ENCODE measurements at places on chromosomes 5 and 9.

DNA sequence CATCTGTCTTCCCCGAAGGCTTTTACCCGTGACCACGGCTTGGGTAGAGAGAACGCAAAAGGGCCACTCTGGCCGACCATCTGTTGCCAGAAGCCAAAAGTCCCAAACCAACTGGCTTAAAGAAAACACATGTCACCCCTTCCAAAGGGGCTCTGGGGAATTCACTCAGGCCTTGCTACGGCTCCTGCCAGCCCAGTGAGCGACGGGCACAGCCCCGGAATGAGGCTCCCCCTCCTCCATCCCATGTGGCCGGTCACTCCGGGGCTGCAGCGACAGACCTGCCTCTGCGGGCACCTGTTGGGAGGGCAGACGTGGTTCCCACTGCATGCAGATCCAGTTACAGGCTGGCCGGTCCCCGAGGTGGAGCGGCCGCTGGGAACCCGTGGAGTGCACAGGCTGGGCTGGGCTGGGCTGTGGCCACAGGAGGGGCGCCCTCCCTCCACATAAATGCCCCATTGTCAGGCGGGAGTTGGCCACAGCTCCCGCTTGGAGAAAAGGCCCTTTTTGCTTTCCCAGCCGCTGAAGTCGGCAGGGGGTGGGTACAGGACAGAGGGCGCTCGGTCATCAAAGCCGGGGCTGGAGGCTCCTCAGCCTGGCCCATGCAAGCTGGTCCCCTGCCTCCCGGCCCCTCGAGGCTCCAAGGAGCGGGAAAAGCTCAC is 19.9 kb downstream of the NOTCH1 start:
- no peak for DNase-seq

DNA sequence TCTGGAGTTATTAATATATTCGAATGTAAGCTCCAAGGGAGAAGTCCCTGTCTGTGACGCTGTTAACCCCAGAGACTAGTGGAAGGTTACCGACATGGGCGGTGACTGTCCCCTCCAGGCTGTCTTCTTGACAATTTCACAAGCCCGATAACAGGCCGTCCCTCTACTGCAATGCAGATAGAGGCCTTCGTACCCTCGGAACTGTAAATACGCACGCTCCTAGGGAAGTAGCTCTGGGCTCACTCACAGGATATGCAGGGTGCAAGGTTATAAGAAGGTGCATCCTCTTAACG is 680 bp upstream of the RFK start:
- DNase-seq, result peak; percentile 40

- no peak for DNase-seq
Measured at GRCh38 chr5:179244044-179244443, 101.2 kb downstream of the ADAMTS2 start.

GRCh38 chr5:43300112-43300511 is 13.1 kb downstream of the HMGCS1 start:
- DNase-seq, result no peak

DNA sequence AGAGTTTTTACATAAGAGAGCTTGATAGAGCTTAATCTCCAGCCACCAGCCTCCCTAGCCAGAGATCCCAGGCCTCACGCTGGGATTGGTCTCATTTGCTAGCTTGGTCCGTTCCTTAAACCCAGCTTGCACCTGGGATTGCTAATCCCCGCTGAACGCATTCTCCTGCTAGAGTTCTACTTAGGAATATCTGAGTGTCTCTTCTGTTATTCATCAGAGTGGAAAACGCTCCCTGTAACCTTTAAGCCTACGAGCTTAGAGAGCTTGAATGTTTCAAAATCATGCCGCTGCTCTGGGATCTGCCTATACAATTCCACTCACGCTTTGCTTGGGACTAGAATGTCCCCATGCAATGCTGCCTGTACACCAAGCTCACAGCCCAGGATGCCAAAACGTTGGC is 201.8 kb downstream of the NSG2 start:
- no peak for DNase-seq

DNA sequence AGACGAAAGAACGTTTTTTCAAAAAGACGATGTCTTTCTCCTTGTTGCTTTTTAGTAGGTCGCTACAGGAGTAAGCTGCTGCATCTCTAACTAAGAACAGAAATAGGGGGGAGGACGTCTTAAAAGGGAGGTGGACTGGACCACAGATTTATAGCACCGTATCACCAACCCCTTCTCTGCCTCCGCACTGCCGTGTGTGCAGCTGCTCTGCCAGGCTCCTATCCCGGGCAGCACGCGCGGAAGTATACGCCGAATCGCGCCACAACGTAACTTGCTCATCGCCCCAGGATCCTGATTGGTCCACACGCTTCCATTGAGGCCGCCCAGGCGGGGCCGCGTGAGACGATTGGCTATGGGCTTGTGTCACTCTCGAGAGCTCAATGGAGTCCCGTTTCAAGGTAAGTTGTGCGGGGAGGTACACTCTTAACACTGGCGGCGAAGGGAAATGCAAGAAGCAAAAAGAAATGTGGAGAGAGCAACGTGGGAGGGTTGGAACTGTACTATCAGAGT is at the start of gene ELAVL2:
Gene ELAVL2, minus strand, starts transcription at position 121 of the 510 bp plus-strand sequence. CDS start 64,006 bp downstream, outside the sequence.
- peak; percentile 21 for DNase-seq

DNA sequence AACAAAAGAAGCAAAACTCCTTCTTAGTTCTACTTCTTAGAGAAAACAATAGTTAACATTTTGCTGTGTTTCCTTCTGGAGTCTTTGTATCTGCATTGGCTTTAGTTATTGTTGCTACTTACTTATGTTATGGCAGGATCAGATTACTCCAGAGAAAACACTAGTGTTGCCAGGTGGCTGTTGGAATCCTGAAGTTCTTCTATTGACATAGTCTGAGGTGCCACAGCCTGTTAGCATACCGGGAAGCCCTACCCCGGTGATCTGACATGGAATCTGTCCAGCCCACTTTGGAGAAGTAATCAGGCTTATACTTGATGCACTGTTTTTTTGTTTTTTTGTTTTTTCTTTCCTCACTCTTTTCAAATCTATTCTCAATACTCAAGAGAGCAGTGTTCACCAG is 68.5 kb upstream of the CEP78 start:
- no peak for DNase-seq

DNA sequence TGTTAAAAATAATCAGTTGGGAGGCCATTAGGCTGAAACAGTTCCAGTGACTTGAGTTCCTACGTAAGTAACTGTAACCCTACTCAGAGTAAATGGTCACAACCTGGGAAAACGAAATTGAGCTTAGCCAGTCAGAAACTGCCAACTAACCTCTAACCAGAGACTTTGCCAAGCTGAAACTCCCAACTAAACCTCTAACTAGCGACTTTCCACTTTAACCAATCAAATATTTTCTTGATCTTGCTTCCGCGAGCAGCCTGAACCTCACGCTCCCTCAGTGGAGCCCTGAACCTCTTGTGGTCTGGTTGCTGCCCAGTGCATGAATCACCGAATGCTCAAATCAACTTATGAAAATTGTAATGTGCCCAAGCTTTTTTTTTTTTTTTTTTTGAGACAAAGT is 156.2 kb downstream of the MED10 start:
- no peak for DNase-seq

DNA sequence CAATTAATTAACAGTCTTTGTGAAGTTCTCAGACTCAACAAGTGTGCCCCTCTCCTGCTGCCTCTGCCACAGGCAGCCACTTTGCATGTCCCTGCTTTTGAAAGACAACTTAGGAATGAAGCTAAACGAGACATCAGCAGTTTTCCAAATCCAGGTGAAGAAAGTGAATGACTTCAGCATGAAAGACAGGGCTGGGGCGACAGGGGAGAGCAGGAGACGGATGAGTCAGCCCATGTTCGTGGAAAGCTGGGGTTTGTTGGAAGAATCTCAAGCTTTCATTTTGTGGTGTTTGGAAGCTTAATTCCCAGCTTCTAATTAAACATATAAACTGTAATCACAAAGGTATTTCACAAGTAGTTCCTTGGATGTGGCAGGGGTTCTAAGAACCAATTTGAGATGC is 207.8 kb upstream of the MAP3K1 start:
- no peak for DNase-seq

- no peak for DNase-seq
Measured at GRCh38 chr9:123807251-123807650, 122.7 kb downstream of the DENND1A start.

GRCh38 chr9:134968011-134968822 is 50.5 kb upstream of the FCN1 start:
- no peak for DNase-seq

GRCh38 chr5:8848366-8848765 is 697.5 kb downstream of the SEMA5A start:
- DNase-seq, result no peak

DNA sequence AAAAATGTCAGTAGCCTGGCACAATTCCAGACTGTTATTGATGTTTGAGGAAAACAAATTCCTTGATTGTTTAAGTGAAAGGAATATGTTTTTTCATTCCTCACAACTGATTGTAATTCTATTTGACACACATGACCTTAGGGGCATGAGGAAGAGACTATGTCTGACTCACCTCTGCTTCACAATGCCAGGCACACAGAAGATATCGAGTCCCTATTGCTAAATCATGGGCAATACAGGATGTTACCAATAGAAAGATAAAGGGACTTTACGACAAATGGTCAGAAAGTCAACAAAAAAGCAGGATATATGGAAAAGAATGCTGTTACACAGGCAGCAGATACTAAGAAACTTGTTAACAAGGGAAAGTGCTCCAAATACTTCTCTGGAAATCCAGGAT is 1903.5 kb downstream of the EFNA5 start:
- no peak for DNase-seq

DNA sequence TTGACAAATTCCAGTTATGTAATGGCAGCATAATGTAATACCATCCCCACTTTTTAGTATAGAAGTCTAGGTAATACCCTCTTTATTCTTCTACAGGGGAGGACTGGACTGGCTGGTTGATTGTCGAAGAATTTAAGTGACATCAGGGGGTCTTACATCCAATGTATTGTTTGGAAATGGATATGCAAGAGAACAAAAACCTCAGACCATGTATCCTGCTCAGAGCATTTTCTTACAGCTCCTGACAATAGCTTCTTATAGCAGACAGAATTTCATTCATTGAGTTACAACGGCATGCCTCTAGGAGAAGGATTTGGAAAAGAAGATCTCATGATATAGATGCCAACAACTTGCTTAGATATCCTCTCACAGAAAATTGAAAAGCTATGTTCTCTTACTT is 2032.3 kb downstream of the EFNA5 start:
- DNase-seq, result no peak

DNA sequence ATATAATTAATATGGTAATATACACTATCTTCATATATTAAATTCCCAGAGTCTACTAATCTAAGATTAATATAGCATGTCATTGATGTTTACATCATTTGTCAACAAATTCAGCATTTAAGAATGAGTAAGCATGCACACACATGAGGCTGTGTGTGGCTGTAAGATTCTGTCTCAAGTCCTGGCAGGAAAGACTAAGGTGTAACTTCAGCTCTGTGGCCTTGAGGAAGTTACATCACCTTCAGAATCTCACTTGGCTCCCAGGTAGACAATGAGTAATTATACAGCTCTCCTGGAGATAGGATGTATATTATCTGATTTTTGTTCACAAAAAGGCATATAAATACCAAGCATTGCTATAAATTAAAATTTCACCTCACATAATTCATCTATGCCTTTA is 119.4 kb upstream of the IQGAP2 start:
- no peak for DNase-seq

- no peak for DNase-seq
Measured at GRCh38 chr9:31873722-31874121, 510.7 kb upstream of the ACO1 start.

DNA sequence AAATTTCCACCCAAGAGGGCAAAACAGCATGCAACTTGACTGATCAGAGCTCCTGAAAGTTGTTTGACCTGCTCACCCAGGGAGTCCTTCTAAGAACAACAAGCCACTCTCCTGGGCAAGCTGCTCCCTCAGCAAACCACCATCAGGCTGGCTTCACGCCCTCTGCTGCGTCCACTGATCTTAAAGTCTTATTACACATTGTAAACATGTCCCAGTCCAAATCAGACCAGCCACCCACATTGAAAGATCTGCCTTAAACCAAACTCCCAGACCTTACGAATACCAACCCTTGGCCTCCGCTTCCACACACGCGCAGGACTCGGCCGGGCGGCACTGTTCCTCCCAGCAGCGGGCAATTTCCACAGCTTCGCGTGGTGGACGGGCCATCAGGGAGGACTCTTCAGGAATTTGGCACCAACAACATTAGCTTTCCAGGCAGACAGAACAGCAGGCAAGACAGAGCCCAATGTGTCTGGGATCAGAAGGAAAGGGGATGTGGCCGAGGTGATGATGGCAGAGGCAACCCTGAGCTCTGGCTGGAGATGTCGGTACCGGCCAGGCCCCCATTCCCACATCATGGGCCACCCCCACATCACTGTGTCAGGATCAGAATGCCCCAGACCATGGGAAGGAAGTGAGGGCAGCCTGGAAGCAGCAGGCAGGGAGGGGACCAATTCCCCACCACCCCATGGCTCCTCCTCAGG is 56.8 kb downstream of the SEMA4D start:
- no peak for DNase-seq

DNA sequence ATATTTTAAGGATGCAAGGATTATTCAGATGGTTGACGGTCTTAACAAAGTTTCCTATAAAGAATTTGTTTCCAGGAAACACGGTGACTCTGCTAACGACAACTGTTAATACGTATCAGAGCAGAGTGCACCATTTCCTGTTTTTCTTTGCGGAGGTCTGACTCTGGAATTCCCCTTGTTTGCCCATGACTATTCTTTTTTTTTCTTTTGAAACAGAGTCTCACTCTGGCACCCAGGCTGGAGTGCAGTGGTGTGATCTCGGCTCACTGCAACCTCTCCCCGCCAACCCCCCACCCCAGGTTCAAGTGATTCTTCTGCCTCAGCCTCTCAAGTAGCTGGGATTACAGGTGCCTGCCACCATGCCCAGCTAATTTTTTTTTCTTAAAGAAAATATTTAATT is 115.9 kb downstream of the CDC42SE2 start:
- DNase-seq, result peak; percentile 45

GRCh38 chr5:35202319-35203111 is 27.8 kb downstream of the PRLR start:
- DNase-seq, result peak; percentile 28

- no peak for DNase-seq
Measured at GRCh38 chr5:31273161-31273560, 79.7 kb downstream of the CDH6 start.

GRCh38 chr5:95770830-95771708 is 39.9 kb downstream of the RHOBTB3 start:
- no peak for DNase-seq

DNA sequence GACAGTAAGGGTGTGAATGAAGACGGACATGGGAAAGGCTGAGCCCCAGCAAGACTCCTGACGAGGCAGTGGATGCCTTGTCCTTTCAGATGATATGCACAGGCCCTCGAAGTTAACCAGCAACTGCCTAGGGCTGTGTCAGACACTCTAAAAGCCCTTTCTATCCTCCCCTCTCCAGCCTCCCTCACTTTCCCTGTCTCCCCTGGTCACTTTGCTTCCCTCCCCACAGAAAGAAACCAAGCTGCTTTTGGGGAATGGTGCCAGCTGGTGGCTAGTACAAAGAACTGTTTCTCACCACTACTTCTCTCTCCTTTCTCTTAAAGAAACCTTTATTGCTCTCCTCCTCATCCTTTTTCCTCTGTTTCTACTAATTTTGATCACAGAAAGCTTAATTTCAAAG is 21.4 kb downstream of the LHFPL2 start:
- DNase-seq, result no peak

- DNase-seq, result no peak
Measured at GRCh38 chr5:122607818-122608217, 167.1 kb upstream of the SNX2 start.

GRCh38 chr9:121075251-121076036 is 689 bp downstream of the CNTRL start:
- no peak for DNase-seq

- no peak for DNase-seq
Measured at GRCh38 chr5:142872795-142873194, 102.6 kb downstream of the ARHGAP26 start.
